CD4-positive, CD25-positive, alpha-beta regulatory T cell (primary cell): ENCODE measurements at places on chromosomes 2 and 18.

DNA sequence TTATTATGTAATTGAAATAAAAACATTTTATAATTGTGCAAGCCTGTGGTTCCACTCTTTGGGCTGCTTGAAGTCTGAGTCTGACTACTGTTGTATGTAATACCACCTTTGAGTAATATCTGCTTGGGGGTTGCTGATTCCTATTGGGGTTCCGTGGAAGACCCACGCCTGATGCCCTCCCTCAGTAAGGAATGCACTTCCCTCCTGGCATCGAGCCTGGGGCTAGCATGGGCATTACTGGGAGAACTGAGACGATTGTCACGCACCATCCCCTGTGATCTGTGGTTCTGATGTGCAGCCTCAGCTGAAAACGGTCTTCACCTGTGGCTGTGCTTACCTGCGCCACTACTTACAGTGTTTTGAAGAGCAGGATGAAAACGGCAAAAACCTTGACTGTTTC lies 32.7 kb upstream of the RBM44 start:
- no peak for DNase-seq

DNA sequence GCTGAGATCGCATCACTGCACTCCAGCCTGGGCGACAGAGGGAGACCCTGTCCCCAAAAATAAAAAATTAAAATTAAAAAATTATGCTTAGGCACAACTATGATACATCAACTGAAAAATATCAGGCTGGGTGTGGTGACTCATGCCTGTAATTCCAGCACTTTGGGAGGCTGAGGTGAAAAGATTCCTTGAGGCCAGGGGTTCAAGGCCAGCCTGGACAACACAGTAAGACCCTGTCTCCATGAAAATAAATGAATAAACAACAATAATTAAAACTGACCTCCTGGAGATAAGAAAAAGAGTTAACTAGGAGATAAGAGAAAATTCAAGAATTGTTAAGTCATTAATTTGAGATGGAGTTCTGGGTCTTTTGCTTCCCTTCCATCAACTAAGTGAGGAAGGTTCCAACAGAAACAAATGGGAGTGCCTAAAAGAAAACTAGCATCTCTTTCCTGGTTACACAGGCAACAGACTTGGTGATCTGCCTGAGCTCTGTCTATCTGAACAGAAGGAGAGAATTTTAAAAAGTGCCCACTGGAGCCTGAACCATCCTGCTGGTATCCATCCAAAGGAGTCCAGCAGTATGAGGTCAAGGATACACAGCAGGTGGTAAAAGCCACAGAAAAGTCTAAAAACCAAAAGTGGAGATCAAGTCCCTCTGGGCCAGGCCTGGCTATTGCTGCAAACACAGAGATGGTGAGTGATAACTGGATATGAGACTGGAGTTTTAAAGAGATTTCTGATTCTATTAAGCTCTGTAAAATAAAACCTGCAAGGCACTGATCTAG lies 8.8 kb downstream of the PPM1G start:
- DNase-seq, result no peak

- no peak for DNase-seq
Measured at GRCh38 chr2:238846378-238846627, 1.6 kb upstream of the TWIST2 start.

GRCh38 chr2:208049006-208049405 lies 23.7 kb upstream of the PLEKHM3 start:
- no peak for DNase-seq

DNA sequence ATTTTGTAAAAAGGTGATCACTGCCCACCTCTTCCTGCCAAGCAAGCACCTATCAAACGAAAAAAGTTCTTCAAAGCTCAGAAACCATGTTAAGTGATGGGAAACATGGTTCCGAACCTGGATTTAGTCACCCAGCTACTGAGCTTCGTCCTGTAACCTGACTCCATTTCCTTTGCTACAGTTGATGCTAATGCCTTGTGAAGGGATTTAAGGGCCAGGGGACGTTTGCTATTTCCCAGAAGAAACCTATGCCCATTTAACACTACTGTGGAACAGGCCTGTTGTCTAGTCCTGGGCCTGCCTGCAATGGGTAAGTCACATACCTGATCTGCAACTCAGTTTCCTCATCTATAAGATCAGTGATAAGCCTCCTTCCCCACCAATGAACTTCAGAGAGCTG lies 14.8 kb downstream of the SERPINE2 start:
- DNase-seq, result no peak

DNA sequence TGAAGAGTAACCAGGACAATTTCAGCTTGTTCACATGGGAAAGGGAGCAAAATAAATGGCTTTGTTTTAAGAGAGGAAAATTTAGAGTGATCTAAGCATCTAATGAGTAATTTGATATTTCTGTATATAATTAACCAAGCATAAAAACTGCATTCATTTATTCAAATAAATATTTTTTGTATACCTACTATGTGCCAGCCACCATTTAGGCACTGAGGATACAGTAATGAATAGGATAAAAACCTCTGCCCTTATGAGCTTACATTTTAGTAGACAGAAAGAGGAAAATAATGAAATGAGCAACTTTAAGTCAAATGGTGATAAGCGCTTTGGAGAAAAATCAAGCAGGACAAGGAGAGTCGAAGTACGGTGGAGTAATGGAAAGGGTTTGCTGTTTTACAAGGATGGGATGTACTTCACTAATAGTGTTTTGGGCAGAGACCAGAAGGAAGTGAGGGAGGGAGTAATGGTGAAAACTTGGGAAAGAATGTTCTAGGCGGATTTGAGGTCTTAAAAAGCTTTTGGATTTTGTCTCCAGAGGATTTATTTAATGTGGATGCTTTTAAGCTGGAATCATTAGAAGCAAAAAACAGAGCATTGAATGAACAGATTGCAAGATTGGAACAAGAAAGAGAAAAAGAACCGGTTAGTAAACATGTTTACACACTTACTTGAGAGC lies 17.4 kb downstream of the NDC80 start:
- no peak for DNase-seq

DNA sequence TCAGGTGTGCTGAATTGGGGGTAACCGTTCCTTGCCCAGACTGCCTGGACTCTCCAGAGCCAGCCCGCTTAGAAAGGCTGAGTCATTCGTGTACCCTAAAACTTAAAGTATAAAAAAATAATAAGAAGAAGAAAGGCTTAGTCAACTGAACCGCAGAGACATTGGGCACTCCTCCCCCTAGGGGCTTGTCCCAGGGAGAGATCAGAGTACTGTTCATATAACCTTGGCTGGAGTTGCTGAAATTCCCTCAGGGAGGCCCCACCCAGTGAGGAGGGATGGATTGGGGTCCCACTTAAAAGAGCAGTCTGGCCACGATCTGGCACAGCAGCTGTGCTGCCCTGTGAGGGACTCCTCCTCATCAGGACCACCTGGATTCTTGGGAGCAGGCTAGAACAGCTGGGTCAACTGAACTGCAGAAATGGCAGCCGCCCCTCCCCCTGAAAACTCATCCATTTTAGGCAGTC lies 37.2 kb downstream of the ANKRD12 start:
- DNase-seq, result no peak
